ENCODE measurements at places on chromosomes 13 and 19.

GRCh38 chr19:44720945-44721344 lies 22.0 kb downstream of the CEACAM16 start:
- no peak for DNase-seq

- no peak for DNase-seq
Measured at GRCh38 chr19:51531349-51532315, at the start of gene SIGLEC6. TSS of gene SIGLEC6 (minus strand) at chr19:51531670. CDS start at chr19:51531648, 22 bp downstream.

GRCh38 chr19:29268103-29268502 lies 55.2 kb upstream of the UQCRFS1 start:
- DNase-seq = no peak

DNA sequence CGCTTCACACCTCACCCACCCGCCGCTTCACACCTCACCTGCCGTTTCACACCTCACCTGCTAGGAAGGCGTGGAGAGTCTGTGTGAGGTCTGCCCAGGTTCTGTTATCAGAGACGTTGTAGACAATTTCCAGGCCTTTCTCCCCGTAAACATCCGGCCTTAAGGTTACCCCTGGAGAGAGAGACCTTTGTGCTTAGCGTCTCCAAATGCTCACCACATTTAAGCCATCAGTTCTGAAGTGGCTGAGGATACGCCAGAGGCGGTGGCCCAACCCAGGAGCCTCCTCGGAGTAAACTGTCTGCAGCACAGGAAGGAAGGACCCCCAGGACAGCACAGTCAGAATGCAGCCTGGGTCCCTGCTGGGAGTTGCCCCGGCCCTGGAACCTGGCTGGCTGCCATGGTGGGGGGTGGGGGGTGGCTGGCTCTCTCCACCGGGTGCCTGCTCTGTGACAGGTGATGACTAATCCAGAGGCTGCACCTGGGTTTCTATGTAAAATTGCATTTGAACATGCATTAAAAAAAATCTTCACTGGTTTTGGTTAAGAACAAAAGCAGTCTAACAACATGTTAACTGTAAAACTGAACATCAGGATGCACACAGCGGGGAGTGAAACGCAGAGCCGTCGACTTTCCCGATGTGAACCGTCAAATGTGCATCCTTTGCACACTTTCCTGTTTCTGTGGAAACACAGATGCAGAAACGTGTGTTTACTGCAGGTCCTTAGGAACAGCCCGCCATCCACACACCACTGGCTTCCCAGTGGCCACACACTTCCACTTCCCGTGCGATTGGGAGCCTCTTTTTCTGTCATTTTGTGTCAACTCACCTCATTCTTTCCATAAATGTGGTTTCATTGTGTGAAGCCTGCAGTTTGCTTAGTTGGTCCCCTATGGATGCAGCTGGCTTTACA lies 4.5 kb downstream of the ATP4B start:
- no peak for DNase-seq

- no peak for DNase-seq
Measured at GRCh38 chr19:50717026-50717723, 2.4 kb downstream of the SHANK1 start.

- DNase-seq = no peak
Measured at GRCh38 chr13:93173654-93174053, 53.0 kb upstream of the GPC6 start.

DNA sequence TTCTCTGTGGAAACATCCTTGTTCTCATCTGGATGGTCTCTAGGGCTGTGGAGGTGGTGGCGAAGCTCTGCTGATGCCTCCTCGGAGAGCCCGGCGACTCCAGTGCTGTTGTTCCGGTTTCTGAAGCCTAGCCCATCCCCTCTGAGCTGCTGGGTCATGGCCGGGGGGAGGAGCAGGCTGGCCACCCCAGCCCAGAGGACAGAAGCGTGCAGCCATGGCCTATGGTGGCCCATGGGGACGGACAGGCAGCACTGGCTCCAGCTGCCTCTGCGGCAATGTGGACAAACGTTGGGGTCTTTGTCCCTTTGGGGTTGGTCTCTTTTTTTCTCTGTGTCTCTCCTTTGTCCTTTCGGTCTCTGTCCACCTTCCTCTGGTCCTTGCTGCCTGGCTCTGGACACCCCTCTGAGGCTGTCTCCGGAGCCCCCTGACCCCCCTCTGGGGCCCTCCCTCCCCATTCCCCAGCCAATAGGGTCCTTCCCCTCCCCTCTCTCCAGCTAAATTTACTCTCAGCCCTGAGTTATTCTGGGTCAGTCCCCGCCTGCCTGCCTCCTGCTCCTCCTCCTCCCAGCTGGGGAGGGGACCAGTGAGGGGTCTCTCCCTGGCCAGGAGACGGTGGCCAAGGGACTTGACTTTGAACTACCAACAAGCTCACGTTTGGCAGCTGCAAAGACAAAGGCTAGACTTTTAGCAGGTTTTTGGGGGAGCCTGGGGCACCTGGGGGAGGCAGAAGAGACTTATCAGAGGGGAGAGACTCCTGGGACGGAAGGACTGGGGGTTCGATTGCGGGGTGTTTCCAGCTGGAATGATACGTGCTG lies at the start of gene HRC:
Gene HRC, minus strand, starts transcription at position 392 of the 815 bp plus-strand sequence. Its CDS starts 159 bp downstream, at position 233.
- DNase-seq = no peak

DNA sequence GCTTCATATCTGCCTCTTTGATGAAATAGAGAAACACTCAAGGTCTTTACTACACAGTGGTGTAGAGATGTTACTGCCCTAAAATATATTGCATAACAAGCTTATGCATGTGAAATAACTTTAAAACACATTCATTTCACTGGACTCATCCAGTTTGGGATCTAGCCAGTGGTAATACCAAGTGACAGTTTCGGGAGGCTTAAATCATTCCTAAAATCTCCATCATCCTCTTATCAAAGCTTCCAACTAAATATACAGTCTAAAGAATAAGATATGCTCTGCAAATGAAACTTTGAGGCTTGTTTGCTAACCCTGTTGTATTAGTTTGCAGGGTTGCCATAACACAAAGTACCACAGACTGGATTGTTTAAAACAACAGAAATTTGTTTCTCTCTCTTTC lies 52.8 kb downstream of the THSD1 start:
- DNase-seq = no peak

- no peak for DNase-seq
Measured at GRCh38 chr19:12937093-12937926, 1.1 kb upstream of the CALR start.

DNA sequence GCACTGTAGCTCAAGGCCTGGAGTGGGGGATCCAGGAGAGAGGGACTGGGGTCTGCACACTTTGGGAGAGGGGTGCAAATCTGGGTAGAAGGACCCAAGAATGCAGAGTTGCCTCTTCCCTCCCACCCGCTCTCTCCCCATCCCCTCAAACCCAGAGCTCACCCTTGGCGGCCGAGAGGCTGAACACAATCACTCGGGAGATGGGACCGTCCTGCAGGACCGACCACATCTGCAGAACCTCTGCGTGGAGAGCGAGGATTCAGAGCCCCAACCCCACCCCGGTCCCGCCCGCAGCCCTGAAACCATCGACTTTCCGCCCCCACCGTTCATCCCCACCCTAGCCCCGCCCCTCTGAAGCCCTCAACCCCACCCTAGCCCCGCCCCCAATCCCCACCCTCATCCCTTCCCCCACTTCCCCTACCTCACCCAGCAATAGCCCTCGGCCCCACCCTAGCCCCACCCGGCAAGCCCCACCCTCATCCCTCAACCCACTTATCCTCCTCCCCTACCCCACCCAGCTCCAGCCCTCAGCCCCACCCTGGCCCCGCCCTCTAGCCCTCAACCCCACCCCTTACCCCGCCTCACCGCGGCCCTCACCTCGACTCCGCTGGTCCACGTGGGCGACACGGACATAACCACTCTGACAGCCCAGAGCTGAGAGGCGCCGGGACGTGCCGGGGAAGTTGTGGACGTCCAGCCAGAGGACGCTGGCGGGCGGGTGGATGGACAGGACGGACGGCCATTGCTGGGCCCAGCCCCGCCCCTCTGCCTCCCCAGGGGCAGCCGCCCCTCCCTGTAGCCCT lies 4.1 kb downstream of the KPTN start:
- no peak for DNase-seq

DNA sequence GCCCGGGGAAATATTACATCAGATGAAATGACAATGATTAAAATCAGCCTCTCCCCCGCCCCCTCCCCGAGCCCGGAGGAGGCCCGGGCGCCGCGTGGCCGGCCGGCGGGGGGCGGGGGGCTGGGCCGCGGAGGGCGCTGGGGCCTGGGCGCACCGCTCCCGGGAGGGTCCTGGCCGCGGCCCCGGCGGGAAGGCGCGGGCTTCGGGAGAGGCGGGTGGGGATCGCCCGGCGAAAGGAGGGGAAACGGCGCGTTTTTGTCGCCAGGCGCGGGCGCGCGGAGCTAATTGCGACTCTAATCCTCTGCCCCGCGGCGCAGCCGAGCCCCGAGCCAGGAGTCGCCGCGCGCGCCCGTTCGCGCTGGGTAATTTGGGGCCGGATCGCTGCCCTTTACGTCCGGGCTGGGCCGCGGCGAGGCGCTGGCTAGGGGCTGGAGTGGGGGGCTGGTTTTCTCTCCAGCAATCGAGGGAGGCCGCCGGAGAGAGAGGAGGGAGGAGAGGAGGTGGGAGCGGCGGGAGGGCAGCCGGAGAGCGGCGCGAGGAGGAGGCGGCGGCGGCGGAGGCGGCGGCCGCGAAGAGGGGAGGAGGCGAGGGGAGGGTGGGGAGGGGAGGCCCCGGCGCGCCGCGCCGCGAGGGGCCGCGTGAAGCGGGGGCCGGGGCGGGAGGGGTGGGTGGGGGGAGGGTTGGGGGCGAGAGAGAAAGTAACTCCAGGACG lies at the start of gene KCTD15:
Gene KCTD15, plus strand, starts transcription at position 707 of the 712 bp plus-strand sequence. CDS start 3,585 bp downstream, outside the sequence.
- DNase-seq = no peak

Measured in cortex of kidney (tissue), 1 donor.